ENCODE measurements at places on chromosomes 12 and 14. TPM values are rescaled to one million over a fixed set of nuclear protein-coding genes. Genes with fewer than 3 reads are reported as not detected.

DNA sequence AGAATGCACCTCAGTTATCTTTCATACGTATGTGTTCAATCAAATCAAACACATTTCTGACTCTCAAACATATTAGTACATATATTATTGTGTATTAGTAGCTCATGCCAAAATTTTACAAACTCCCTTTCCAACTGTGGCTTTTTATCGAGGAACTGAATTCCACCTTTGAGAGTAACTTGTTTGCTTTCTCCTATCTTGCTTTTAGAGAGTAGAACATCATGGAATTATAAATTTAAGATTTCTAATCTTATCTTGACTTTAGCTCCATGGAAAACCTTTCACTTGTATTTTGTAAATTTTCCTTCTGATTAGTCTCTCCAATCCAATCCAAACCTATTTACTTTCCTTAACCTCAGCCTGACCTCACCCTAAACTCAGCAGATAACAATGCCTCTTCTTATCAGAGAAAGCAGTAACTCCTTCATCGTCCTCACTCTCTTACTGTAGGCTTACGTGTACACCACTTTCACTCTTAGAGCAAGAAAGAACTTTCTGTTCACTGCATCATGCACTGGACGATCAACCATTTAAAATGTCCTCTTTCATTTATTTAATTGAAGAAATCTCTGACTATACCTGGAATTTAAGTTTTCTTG is 164.5 kb downstream of the TMTC3 start:
- no peak for DNase-seq

- peak; percentile 92 for DNase-seq
These were observed at the start of gene OSBPL8 for GRCh38 chr12:76559400-76560085. TSS of gene OSBPL8 (minus strand) at chr12:76559771. CDS start at chr12:76487551, 72,220 bp downstream.

DNA sequence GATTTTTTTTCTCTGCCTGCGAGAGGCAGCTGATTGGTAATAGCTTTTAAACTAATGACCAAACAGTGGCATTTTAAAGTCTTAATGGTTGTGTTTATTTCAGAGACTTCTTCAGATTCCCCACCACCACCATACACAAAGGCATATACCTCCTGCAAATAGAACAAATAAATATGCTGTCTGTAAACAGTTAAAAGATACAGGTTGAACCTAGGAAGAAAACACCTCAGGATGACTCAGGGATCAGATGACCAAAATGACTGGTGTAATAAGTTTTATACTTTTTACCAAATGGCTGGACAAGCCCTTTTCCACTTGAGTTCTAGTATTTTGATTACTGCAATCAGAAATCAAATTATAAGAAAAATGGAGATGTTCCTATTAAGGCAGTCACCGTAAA is 364.1 kb downstream of the PAWR start:
- DNase-seq = no peak

DNA sequence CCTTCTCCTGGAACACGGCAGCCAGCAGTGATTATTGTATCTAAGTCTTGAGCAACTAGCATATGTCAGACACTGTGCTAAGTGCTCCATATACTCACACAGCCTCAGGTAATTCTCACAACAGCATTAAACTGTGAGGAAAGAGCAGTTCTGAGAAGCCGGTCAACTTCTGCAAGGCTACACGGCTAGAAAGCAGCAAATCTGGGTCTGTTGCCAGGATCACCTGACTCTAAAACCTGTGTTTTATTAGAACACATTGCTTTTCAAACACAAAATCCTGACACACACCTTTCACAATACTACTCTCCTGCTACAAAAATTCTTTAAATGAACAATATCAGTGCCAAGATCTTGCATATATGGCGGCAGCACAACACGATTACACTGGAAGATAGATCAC is 49.8 kb upstream of the CRACR2A start:
- no peak for DNase-seq

DNA sequence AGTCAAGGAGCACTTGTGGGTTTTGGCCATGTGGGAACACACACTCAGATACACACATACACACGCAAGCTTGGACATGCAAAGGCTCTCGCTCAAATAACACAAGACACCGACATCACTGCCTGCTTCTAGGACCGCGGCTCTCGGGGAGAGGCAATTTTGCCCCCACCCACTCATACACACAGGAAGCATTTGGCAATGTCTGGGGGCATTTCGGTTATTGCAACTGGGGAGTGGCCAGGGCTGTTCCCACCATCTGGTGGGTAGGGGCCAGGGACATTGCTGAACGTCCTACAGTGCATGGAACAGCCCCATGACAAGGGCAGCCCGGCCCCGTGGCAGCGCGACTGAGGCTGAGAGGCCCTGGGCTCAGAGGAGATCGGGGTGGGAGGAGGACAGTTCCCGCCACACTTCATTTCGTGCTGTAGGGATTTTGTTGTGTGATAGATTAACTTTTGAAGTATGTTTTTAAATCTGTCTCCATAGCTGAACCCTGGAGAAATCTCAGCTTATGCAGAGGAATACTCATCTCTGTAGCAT is 35.6 kb downstream of the RIMBP2 start:
- no peak for DNase-seq

GRCh38 chr12:53060721-53061276 is 10.9 kb downstream of the TNS2 start:
- DNase-seq = no peak

DNA sequence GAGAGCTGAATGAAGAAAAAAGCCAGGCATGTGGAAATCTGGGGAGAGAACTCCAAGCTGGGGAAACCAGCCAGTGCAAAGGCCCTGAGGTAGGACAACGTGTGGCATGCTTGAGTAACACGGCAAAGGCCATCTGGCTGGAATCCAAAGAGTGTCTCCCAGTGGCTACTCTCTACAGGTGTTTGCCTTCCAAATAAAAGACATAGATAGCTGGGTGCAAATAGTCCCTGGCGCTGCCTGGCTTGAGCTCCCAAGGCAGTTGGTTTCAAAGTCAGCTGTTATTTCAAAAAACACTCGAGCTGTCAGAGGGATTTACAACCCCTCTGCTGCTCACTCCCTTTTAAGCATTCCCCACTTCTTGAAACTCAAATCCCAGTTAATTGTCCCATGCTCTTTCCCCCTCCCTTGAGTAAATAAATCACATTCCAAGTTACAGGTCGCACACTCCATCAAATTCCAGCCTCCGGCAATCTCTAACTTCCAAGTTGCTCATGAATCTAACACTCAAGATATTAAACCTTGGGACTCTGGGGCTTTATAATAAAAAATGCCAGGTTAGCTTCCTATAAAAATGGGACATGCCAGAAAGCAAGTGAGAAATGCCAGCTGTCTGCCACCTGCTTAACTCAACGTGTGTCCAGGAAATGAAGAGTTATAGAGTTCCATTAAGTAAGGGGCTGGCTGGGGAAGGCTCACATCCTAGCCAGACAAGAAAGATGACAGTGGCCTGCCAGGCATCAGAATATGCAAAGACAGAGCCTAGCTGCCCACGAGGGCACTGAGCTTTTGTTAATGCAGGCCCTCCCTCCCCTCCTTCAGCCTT is 133.6 kb upstream of the NOS1 start:
- DNase-seq = peak; percentile 85

MYH6 gene
- 0.20 TPM for polyA plus RNA-seq

ENDOU gene
- polyA plus RNA-seq = 0.32 TPM

DNA sequence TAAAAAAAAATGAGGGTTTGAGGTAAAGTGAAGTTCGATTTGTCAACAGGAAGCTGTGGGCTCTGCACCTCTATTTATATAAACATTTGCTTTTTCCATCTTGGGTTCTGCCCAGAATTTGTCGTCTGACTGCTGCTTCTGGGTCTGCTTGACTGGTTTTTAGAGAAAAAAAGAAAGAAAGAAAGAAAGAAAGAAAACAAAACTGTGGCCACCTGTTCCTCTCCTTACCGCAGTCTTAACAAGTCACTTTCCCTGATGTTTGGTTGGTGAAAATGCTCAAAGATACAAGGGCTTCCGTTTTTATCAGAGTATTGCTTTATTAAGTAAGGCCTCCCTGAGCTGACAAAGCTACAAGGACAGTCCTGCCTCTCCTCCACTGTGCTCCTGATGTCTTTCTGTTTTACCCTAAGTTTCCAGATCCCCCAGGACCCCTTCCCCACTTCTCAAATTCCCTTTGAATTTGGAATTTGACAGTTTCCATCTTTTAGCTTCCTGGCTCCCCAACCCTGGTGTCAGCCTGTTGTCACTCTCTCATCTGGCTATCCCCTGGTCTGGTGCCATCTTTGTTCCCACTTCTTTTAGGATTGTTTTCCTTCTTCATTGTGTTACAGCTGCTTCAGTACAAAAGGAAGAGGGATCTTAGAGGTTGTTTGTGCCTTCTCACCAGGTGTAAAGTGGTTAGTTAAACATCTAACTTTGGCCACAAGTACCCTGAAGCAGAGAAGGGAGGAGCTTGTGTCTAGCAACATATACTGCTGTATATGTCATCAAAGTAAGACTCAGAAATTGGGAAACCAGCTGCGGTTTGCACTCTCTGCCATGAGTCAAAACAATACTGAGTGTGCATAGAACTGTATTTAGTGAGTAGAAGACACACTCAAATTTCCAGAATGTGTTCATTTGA is 18.0 kb downstream of the MFAP5 start:
- no peak for DNase-seq

PDZRN4 gene
- polyA plus RNA-seq = 5.0 TPM

KRT80 gene
- 0.87 TPM for polyA plus RNA-seq

- no peak for DNase-seq
These were observed 165.3 kb downstream of the DICER1 start for GRCh38 chr14:94992046-94992445.

- DNase-seq = no peak
These were observed 63.9 kb upstream of the RMST start for GRCh38 chr12:97398704-97399103.

DNA sequence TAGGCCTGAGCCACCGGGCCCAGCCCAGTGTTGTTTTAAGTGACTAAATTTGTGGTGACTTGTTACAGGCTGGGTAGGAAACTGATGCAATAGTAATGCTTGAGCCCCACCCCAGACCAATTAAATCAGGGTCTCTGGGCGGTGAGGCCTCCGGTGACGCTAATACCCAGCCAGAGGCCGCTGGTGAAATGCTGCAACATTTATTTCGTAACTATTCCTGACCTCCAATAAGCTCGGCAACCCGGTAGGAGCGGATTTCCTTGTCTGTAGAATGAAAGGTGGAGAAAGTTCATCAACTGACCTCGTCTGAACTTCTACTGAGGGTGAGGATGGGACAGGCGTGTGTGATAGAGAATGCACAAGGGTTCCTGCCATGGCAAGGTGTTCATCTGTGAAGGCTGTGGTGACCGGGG is 42.3 kb downstream of the FZD10 start:
- no peak for DNase-seq

- DNase-seq = no peak
These were observed 27.5 kb upstream of the INSM2 start for GRCh38 chr14:35506461-35506860.

GRCh38 chr12:112419297-112420133 is 768 bp downstream of the PTPN11 start:
- DNase-seq = peak; percentile 36

SARNP gene
- 119 TPM for polyA plus RNA-seq

DNA sequence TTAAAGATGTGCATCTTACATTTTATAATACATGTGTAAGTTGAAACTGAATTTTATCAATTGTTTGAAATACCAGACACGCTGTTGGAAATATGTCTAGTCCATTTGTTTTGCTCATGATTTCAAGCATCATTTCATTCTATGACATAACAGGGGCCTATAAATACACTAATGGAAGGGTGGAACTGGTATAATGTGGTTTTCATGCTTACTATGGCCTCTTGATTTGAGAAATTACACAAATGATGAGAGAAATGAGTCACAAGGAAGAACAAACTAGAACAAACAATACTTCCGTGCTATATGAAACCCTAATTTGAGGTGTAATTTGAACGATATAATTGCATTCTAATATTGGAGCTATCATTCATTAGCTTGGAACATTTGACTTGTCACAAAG is 663.4 kb downstream of the SLC16A7 start:
- DNase-seq = no peak

- DNase-seq = no peak
These were observed 119.8 kb upstream of the SCAF11 start for GRCh38 chr12:46110223-46110611.

- no peak for DNase-seq
These were observed 422.5 kb downstream of the NRXN3 start for GRCh38 chr14:78592616-78593219.

ADAM20 gene
- polyA plus RNA-seq = 0.11 TPM

DNA sequence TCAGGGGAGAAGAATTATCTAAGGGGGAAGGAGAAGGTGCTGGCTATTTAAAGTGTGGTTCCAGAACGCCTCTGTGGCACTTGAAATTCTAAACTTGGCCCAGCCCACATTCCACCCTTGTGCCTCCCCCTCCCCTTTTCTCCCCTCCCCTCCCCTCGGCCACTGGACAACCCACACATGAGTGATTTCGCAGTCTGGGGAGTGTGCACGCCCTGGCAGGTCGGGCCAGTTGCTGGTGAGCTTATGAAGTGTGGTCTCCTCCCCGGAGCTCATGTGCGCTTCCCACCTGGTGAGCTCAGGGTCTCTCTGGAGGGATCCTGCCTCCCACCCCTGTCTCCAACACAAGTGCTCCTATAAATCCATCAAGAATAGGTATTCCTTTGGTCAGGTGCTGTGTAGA is at the start of gene SLC6A13:
Gene SLC6A13, minus strand, starts transcription at position 20 of the 400 bp plus-strand sequence. CDS start 2,784 bp downstream, outside the sequence.
- peak; percentile 66 for DNase-seq

DNA sequence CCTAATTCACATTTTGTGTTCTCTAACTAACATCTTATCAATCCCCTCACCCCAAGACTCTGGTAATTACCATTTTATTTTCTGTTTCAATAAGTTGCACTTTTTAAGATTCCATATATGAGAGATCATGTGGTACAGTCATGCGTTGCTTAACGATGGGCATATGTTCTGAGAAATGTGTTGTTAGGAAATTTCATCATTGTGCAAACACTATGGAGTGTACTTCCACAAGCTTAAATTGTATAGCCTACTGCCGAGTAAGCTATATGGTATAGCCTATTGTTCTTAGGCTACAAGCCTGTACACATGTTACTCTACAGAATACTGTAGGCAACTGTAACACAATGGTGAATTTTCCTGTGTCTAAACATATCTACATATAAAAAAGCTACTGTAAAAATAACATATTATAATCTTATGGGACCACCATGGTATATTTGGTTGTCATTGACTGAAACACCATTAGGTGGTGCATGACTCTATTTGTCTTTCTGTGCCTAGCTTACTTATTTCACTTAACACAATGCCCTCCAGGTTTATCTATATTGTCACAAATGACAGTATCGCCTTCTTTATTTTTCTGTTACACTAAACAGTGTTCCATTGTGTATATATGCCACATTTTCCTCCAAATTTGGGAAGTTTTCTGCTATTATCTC is 473.4 kb upstream of the LMO3 start:
- DNase-seq = no peak

SMOC1 gene
- 1.7 TPM for polyA plus RNA-seq

ERP27 gene
- 33.9 TPM for polyA plus RNA-seq

Data from renal cortex interstitium (tissue), 15 donors.